ENCODE measurements at places on chromosomes 2 and 18. TPM values are rescaled to one million over a fixed set of nuclear protein-coding genes. Genes with fewer than 3 reads are reported as not detected.
A peak's percentile ranks its signal among the peaks of the same experiment; 100 is the strongest.

DNA sequence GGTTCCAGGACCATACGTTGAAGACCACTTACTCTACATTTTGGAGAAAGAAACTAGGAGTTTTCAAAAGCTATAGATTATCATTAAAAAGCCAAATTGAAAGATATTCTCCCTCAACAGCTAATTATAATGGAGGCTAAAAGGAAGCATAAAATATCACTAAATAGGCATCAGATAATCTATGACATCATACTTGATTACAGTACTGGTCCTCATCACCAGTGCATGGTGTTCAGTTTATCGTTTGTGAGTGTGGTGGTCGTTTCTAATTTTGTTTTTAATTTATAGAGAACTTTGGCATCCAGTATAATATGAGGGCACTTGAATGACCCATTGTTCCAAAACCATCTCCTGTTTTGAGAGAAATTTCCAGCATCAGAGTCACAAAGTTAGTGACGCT is 80.9 kb downstream of the HNRNPLL start:
- DNase-seq: no peak

DNA sequence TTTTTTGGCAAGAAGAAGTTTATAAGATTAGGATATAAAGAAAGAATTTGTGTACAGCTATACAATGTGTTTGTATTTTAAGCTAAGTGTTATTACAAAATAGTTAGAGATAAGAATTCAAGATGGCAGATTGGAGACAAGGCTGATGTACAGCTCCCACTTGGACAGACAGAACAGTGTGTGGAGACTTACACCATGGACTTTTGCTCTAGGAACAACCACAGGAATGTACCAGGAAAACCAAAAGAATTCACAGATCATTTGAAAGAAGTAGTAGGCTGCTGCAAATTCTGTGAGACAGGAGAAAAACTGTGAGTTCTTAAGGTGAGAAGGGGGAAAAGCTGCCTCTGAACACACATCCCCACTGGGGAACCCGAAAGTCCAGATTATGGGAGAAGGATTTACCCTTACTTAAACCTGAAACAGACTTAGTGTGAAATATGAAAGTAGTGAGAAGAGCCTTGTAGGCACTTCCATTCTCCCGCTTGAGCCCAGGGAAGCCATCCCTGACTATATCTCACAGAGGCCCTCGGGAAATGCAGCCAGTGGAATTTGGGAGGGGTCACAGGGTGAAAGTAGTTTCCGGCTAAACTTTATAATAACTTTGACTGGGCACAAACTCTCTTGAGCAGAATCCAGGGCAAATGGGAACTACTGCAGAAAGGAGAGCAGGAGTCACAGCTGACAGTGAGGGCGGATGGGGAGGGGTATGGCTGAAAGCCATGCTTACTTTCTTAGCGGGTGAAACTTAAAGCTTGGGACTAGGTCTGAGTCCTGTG is 11.6 kb upstream of the RPRD1A start:
- no peak for DNase-seq

The NEU2 gene
- not detected for total RNA-seq

DNA sequence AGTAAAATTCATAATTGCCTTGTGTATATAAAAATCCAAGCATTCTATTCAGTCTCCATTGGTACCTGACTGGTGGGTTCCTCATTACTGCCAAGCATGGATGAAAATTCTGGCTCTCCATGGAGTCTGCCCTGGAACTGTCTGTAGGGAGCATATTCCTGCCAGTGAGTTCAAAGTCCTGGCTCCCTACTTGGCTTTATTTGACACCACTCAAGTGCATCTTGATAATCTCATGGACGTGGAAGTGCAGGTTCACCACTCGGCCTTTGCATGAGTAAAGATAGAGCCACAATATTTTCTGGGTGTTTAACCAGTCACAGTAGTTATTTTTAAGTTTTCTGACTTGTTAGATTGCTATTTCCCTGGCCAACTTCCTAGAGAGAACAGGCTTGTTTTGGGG is 63.5 kb downstream of the CNTNAP5 start:
- no peak for DNase-seq

The OSBPL1A gene
- total RNA-seq: 82.8 TPM

The SCYGR4 gene
- total RNA-seq: not detected

GRCh38 chr2:230830428-230830827 is 34.3 kb upstream of the ITM2C start:
- DNase-seq: no peak

GRCh38 chr18:7772951-7773350 is 205.8 kb downstream of the PTPRM start:
- DNase-seq: no peak

DNA sequence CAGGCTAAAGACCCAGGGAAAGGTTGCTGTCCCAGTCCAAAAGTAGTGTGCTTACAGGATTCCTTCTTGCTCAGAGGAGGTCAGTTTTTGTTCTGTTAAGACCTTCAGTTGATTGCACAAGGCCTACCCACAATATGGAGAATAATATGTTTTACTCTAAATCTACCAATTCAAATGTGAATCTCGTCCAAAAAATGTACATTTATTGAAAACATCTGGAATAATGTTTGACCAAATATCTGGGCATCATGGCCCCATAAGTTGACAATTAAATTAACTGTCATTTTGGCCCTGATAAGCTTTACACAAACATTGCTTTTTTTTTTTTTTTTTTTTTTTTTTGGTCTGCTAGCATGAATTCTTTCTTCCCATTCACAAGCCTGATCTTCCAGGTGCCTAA is 109.8 kb downstream of the CCDC178 start:
- no peak for DNase-seq

DNA sequence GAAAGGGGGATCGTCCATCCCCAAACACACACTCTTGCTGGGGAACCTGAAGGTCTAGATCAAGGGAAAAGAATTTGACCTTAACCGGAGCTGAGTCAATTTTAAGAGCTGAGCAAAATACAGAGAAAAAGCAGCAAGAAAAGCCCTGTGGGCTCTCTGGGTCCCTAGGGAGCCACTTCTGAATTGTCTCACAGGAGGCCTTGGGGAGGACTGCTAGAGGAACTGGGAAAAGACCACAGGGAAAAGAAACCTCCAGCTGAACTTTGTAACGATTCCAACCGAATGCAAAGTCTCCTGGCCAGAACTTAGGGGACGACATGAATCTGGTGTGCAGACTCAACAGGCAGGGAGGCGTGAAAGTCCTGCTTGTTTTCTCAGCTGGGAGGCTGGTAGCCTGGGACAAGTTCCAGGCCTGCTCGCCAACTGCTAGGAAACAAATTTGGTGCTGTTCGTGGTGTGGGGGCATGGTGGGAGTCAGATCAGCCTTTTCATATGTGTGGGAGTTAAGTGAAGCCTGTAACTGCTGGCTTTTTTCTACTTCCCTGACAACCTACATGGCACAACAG is 644.6 kb upstream of the CNTNAP5 start:
- no peak for DNase-seq

- DNase-seq: peak; percentile 28
These were observed 16.2 kb downstream of the KLF7 start for GRCh38 chr2:207149249-207150213.

- DNase-seq: no peak
These were observed 2084.4 kb upstream of the PIK3C3 start for GRCh38 chr18:39870591-39870990.

DNA sequence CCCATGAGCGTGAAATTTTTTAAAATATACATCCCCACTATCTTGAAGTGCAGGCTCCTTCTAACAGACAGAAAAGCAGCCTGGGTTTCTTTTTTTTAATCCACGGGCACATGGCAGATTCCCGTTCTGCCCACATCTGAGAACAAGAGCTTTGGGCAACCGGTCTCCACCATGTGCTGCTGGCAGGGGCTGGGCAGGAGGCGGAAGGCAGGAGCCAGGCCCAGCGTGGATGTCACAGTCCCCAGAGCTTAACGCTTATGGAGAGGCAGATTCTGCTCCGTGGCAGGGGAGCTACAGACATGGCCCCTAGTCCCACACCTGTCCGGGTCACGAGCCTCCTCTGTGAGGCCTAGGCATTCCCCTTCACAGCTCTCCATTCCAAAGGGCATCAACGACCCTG is 503.0 kb upstream of the MYT1L start:
- DNase-seq: no peak

DNA sequence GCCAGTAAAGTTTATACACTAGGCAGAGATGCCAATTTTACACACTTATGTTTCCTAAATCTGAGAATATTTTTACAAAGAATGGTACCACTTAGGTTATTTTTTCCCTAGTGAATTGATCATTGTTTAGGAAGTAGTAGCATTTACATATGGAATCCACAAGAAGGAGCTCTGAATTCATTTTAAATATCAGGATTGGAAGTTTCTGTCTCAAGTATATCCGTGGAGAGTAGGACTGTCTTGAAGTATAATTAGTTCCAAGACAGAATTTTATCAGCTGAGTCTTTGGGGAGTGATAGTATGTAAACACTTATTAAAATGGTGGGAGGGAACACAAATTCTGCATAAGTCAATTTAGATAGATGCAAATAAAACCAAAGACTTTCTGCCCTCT is 82.3 kb upstream of the FAM98A start:
- DNase-seq: no peak

DNA sequence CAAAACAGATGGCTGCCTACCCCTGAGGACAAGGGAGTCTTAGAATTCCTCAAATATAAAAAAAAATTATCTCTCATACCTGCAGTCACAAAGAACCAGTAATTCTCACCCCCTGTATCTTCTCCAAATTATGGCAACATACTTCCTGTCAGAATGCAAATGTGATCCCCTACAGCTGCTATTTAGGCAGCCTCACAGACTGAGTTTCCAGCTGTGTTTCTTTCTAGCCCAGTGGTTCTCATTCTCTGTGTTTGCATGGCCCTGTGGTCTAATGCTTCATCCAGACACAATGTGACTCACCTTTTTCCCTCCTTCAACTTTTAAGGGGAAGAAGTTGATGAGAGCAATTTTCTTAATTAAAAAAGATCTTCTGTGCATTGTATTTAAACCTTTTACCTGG is 726.3 kb downstream of the TSN start:
- no peak for DNase-seq

DNA sequence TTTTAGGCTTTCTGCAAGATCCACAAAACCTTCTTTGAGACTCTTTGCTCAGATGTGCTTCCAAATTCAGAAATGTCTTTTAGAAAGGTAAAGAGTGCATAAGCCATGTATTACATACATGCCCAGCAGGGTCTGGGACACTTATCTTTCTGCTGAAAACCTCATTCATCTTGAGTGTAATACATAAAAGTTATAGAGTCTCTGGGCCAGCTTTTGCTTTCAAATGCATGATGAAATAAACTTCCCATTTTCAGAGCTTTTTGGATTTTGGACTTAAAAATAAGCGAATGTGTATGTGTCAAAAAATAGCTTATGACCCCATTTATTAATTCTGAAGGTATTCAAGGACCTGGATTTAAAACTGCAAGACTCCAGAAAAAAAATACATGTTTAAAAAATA is 8.0 kb downstream of the CYRIA start:
- no peak for DNase-seq

DNA sequence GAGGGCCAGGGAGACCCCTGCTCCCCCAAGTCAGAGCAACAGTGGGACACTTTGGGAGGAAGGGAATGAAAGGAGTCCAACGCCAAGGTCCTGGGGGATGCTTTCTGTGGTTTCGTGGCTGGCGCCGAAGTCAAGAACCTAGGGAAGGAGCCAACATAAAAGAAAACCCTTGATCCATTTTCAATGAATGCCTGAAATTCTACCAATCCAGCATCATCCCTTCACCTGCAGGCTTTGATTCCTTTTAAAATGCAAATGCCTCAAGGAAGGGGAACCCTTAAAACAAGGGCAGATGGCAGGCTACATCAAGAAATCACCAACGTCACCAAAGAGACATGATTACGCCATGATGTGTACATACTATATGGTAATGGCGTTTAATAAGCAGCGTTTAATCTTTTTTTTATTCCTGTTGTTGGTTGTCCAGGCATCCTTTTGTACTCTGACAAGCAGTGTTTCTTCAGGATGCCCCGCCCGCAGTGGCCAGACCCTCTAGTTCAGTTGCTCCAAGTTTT is 123.3 kb upstream of the SLC1A4 start:
- no peak for DNase-seq

- DNase-seq: no peak
These were observed 803.3 kb downstream of the ADCYAP1 start for GRCh38 chr18:1708006-1708405.

- DNase-seq: no peak
These were observed 438.9 kb downstream of the PTPRM start for GRCh38 chr18:8005870-8006569.

DNA sequence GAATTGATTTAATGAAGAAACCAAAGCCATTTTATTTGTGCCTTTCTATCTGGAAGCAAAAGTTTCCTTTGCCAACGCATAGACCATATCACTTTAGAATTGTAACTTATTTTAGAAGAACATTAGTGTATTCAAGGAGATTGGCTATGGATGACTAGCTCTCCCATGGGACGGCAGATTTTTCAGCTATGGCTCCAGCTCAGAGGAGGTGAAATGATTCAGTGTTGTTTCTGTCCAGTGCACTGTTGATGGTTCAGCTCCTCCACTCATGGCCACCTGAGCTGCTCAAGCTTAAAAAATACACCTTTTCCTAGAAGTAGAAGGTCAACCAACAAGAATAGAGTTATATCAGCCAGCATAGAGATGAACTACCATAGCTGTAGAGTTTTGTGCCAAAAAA is 1597.5 kb upstream of the PIK3C3 start:
- no peak for DNase-seq

GRCh38 chr18:49022311-49023161 is 71.8 kb upstream of the SMAD7 start:
- DNase-seq: no peak

GRCh38 chr18:75859533-75859932 is 432.0 kb upstream of the SMIM21 start:
- DNase-seq: no peak
